Left lung (tissue), 14 donors: ENCODE measurements at places on chromosomes 1 and 21. TPM values are rescaled to one million over a fixed set of nuclear protein-coding genes. Genes with fewer than 3 reads are reported as not detected.

GRCh38 chr21:26565111-26565510 lies 8.0 kb downstream of the CYYR1 start:
- no peak for DNase-seq
- no peaks in the 10 kb centered on the region for H3K4me1 ChIP-seq
- no peaks in the 10 kb centered on the region for H3K36me3 ChIP-seq
- no peaks in the 10 kb centered on the region for H3K27me3 ChIP-seq

GBP4 gene
- 20.4 TPM for polyA plus RNA-seq

DNA sequence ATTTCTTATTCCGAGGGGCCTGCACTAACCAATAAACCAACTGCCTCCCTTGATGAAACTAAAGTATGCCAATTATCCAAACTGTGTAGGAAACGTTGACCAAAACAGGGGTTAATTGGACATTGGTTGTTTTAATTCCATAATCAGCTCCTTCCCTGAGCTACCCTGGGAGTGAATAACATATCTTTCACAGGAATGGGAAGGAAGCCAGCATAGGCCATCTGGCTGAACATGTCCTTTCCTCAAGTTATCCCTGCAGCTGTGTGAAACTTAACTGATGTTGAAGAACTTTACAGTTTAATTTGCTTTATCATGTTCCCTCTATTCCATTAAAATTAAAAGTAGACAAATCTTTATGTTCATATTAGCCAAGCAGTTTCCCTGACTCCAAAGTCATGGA lies 75.4 kb downstream of the NRIP1 start:
- no peaks in the 10 kb centered on the region for H3K4me1 ChIP-seq
- H3K4me3 ChIP-seq = no peak overlapping the region
- DNase-seq = peak; percentile 23
- H3K27me3 ChIP-seq = no peaks in the 10 kb centered on the region
- H3K36me3 ChIP-seq = peaks cover 16% of the 10 kb centered on the region

HSD3B1 gene
- polyA plus RNA-seq = 0.54 TPM

DNA sequence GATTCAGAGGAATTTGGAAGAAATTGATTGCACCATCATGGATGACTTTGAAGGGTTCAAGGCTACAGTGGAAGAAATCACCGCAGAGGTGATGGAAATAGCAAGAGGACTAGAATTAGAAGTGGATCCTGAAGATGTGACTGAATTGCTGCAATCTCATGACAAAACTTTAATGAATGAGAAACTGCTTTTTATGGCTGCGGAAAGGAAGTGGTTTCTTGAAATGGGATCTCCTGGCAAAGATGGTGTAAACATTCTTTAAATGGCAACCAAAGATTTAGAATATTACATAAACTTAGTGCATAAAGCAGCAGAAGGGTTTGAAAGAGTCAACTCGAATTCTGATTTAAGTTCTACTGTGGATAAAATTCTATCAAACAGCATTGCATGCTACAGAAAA lies 698.6 kb downstream of the PLA2G4A start:
- H3K4me1 ChIP-seq = no peaks in the 10 kb centered on the region
- H3K4me3 ChIP-seq = no peak overlapping the region
- no peak overlapping the region for H3K27ac ChIP-seq
- no peaks in the 10 kb centered on the region for H3K36me3 ChIP-seq

DNA sequence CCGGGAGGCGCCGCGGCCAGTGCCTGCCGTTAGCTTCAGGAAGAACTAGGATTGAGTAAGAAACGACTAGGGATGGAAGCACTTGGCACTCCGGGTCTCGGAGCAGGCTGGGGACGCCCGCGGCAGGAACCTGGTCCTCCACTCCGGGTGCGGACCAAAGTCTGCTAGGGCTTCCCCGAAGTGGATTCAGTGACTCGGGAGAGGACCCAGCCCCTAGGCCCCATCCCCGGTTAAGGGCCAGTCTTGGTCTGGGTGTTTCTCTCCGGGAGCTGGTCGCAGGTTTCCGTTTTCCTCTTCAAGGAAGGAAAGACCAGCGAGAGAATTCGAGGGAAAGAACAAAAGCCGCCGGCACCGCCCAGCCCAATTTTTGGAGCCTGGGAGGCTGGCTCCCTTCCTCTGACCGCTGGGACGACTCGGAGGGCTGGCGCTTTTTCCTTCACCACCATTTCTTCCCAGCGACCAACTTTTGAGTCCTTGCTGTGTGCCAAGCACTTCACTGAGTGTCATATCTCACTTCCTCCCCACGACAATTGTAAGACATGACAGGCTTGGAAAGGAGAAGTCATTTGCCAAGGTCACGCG lies 16.8 kb upstream of the STMN1 start:
- H3K27me3 ChIP-seq = no peaks in the 10 kb centered on the region
- peak overlapping the region; percentile 35 for H3K4me3 ChIP-seq
- peaks cover 26% of the 10 kb centered on the region for H3K4me1 ChIP-seq
- H3K27ac ChIP-seq = peak overlapping the region; percentile 85
- DNase-seq = peak; percentile 31

CD1B gene
- 0.12 TPM for polyA plus RNA-seq

DNA sequence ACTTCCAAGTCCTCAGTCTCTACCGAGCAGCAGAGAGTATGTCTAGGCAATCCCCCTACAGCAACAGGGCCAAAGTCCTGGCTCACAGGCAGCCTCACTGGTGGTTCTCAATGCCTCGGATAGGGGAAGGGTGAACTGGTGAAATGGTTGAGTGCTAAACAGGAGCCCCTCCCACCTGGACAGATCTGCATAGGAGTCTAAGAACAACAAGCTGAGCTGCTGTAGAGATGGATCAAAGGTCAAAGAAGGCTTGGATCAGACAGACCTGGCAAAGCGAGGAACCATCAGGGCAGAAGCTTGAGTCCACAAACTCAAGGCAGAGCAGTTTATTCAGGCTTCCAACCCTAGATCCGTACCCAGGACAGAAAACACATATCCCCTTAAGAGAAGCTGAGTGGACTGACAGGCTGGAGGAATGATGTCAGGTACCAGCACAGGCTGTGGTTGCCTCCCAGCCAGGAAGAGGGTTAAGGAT lies 31.8 kb downstream of the RABIF start:
- no peak for DNase-seq
- no peak overlapping the region for H3K27ac ChIP-seq
- H3K4me3 ChIP-seq = no peak overlapping the region
- peaks cover 12% of the 10 kb centered on the region for H3K27me3 ChIP-seq
- H3K36me3 ChIP-seq = no peaks in the 10 kb centered on the region
- H3K4me1 ChIP-seq = peaks cover 38% of the 10 kb centered on the region

LMNA gene
- 102 TPM for polyA plus RNA-seq

HSD11B1 gene
- 10.3 TPM for polyA plus RNA-seq
